Activated CD4-positive, alpha-beta T cell treated with anti-CD3 and anti-CD28 coated beads, Interleukin-2, amount 10 ng/mL, durations not matched to agents 24 days and 14 days (primary cell): ENCODE measurements at places on chromosomes 1 and 21. TPM values are rescaled to one million over a fixed set of nuclear protein-coding genes. Genes with fewer than 3 reads are reported as not detected.

DNA sequence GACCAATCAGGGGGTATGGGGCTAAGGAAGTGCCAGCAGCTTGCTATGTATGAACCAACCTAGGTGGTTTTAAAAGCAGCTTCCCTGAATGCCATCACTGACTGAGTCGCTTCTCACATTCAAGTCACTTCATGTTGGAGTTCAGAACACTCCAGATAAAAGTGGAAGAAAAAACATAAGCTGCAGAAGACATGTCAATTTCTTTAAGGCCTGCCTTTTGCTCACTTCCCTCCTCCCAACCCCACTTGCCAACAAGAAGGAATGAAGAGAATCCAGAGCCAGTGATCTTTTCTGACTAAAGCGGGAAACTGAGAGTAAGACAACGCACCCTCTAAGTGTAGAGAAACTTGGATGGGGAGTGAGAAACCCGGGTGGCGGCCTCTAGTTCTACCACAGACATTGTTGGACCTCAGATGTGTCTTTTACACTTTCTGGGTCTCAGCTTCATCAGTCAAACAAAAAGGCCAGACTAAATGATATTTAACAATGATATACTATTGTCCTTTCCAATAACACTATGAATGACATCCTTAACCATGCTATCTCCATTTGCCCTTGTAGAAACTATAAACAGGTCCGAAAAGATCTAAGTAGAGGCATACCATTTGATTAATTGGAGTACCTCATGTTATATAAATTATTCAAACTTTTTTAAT lies 54.1 kb downstream of the LUZP1 start:
- H3K27ac ChIP-seq: no peak overlapping the region
- no peak for DNase-seq
- no peak overlapping the region for H3K4me3 ChIP-seq

DNA sequence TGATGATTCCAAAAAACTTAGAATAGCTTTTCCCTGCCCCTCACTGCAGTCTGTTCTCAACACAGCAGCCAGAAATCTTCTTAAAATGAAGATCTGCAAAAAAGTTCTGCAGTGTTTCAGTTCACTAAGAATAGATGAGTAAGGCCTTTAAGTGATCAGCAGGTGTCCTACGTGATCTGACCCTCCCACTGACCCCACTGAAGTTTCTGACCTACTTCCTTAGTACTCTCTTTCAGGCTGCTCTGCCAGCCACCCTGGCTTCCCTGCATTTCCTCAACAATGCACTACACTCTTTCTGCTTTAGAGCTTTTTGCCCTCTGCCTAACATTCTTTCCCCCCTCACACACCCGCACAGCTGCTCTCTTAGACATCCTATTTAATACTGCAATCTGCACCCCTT lies 182.5 kb downstream of the AKT3 start:
- H3K4me3 ChIP-seq: no peak overlapping the region
- no peaks in the 10 kb centered on the region for H3K27me3 ChIP-seq
- peaks cover 2% of the 10 kb centered on the region for H3K4me1 ChIP-seq

DNA sequence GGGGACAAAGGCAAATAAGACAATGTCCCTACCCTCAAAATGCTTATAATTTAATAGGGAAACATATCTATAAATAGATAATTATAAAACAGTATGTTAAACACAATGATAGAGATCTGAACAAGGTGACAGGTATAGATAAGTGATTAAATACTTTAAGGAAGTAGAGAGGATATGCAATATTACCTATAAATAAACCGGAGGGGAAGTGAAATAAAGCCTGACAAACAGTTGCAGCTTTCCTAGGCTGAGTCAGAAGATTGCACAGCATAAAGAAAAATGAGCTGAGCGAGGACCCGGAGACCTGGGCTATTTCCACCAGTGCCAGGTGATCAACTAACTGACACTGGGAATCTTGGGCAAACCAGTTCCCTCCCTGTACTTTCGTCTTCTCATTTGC lies 11.5 kb upstream of the PSRC1 start:
- peaks cover 6% of the 10 kb centered on the region for H3K4me1 ChIP-seq
- DNase-seq: no peak
- no peak overlapping the region for H3K4me3 ChIP-seq
- no peak overlapping the region for H3K27ac ChIP-seq
- peaks cover 18% of the 10 kb centered on the region for H3K27me3 ChIP-seq

GRCh38 chr1:172630056-172630818 lies 28.7 kb upstream of the FASLG start:
- DNase-seq: no peak
- no peaks in the 10 kb centered on the region for H3K36me3 ChIP-seq
- peak overlapping the region; percentile 43 for H3K27ac ChIP-seq
- H3K27me3 ChIP-seq: peaks cover 13% of the 10 kb centered on the region

DNA sequence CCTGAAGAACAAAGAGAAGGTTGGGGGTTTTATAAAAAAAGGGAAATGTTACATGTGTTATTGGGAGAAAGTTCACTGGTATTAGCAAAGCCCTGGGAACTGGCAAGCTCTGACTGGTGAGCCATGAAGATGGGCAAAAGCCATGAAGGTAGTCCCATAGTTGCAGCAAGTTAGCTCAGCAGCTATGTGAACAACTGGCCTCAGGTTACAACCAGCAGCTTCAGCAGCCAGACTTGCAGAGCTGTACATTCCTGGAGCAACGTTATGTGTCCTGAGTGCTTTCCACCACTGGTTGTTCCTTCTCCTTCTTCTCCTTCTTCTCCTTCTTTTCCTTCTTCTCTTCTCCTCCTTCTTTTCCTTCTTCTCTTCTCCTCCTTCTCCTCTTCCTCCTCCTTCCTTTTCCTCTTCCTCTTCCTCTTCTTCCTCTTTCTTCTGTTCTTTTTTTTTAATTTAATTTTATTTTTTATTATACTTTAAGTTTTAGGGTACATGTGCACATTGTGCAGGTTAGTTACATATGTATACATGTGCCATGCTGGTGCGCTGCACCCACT lies 56.1 kb upstream of the TLR5 start:
- H3K4me1 ChIP-seq: peaks cover 2% of the 10 kb centered on the region
- peaks cover 2% of the 10 kb centered on the region for H3K27me3 ChIP-seq
- H3K36me3 ChIP-seq: no peaks in the 10 kb centered on the region
- DNase-seq: no peak

Gene PODN
- total RNA-seq: not detected in 2 replicates

DNA sequence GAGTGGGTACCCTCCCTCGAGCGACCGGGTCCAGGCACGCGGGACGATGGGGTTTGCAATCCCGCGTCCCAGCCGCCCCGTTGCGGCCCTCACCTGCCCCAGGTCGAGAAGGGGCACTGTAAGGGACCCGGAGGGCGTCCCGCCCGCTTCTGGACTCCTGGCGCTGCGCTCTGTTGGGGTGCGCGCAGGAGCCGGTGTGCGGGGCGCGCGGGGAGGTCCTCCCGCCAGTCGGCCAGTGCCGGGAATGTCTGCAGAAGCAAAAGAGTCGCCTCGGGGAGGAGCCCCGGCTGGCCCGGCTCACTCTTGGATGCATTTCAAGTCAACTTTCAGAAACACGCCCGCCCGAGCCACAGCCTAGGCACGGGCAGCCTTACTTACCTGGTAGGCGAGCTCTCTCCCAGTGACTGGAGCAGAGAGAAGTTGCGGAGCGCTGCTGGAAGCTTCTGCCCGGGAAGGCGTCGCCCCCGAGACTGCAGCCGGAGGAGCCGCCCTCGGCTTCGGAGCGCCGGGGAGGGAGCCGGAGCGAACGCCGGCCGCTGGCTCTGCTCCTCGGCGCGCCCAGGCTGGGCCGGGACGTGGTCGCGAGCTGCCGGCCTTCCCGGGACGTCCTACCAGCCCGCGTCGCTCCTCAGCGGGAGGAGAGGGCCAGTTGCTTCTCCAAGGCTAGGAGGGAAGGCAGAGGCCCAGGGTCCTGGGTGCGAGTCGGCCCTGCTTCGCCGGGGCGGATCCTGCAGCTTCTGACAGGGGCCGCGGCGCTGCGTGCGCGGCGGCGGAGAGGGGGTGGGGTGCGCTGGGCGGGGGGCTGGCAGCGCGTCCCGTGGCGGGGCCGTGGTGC lies at the start of gene LMX1A:
LMX1A (minus strand) TSS at position 739 of the 835 bp plus-strand sequence. CDS start 1,156 bp downstream, outside the sequence.
- no peak within 1 kb of the TSS for H3K27ac ChIP-seq
- DNase-seq: no peak
- H3K36me3 ChIP-seq: no peaks in the 10 kb centered on the region
- H3K4me1 ChIP-seq: no peaks in the 10 kb centered on the region

DNA sequence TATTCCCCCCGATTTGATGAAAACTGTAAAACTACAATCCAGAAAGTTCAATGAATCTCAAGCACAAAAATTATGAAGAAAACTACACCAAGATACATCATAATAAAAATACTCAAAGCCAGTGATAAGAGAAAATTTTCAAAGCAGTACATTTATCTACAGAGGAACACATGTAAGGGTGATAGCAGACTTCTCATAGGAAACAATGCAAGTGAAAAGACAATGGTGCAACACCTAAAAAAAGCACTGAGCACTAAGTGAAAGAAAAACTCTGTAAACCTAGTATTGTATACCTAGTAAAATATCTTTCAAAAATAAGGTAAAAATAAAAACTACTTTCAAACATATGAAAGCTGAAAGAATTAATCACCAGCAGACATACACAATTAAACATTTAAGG lies 76.1 kb upstream of the IRF2BP2 start:
- no peak for DNase-seq
- H3K27ac ChIP-seq: no peak overlapping the region

Gene PAQR6
- total RNA-seq: 4.2 and 4.6 TPM in 2 replicates

DNA sequence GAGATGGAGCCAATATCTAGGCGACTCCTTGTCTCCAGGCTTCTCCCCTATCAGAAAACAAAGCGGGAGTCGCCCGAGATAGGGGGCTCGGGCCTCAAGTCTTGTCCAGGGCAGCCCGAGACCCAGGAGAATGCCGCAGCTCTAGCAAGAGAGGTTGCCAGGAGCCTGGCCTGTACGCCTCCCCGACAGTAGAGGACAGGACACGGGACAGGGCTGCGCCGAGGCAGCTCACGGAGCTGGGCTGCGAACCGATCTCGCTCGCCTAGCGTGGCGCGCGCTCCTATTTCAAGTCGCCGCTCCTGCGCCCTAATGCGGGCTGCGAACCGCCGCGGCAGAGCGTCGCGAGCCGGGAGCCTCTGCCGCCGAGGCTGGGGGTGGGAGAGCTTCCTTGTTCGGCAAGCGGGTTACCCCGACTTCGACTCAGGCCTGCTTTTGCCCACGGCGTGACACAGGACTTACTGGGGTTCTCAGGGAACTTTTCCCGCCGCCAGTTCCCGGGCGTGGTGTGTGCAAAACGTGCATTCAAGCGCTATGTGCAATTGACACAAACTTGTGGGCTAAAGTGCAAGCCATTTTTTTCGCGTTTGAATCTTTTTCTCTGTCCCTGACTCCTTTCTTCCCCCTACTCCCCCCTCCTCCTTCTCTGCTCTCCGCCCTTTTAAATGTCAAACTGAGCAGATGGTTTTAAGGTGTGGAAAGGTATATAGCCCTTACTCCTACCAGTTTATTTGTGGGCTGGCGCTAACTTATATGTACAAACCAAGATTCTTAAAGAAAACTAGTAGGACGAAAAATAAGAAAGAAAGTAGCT lies 2.4 kb upstream of the PROX1 start:
- H3K4me1 ChIP-seq: peaks cover 29% of the 10 kb centered on the region
- peaks cover 10% of the 10 kb centered on the region for H3K36me3 ChIP-seq
- peak; percentile 65 for DNase-seq
- peaks cover 88% of the 10 kb centered on the region for H3K27me3 ChIP-seq

Gene NPPA
- not detected in 2 replicates for total RNA-seq

GRCh38 chr1:162069334-162070093 lies at the start of gene NOS1AP:
Gene NOS1AP (plus strand): TSS chr1:162069691. CDS start chr1:162070178, 487 bp downstream.
- peaks cover 63% of the 10 kb centered on the region for H3K27me3 ChIP-seq
- H3K36me3 ChIP-seq: no peaks in the 10 kb centered on the region
- peak within 1 kb of the TSS; percentile 81 for H3K4me3 ChIP-seq
- peaks cover 14% of the 10 kb centered on the region for H3K4me1 ChIP-seq
- peak; percentile 94 for DNase-seq

Gene TMOD4
- total RNA-seq: 1.3 and 1.8 TPM in 2 replicates

- no peaks in the 10 kb centered on the region for H3K4me1 ChIP-seq
- no peak for DNase-seq
- no peaks in the 10 kb centered on the region for H3K27me3 ChIP-seq
- H3K4me3 ChIP-seq: no peak overlapping the region
- no peaks in the 10 kb centered on the region for H3K36me3 ChIP-seq
These were observed 13.6 kb downstream of the RIPK4 start for GRCh38 chr21:41753006-41753898.

Gene NR5A2
- not detected in 2 replicates for total RNA-seq

Gene FNDC5
- total RNA-seq: not detected in 2 replicates

Gene APCS
- total RNA-seq: not detected in 2 replicates

DNA sequence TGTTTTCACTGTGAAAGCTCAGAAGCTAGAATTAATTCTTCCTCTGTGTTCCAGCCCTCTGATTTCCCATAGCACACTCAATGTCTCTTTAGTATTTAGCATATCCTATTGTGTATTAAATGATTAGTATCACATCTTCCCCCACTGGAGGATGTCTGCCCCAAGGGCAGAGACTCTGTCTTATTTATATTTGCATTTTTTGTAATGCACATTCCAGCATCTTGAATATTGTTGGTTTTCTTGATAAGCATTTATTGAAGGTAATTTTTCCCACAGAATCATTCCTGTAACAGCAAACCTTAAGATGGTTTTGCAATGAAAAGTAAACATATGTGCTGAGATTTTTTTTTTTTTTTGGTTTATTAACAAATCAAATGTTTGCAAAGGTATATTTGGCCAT lies 34.1 kb downstream of the CENPF start:
- H3K27me3 ChIP-seq: no peaks in the 10 kb centered on the region
- no peak overlapping the region for H3K27ac ChIP-seq
- peaks cover 57% of the 10 kb centered on the region for H3K36me3 ChIP-seq
- no peak overlapping the region for H3K4me3 ChIP-seq

DNA sequence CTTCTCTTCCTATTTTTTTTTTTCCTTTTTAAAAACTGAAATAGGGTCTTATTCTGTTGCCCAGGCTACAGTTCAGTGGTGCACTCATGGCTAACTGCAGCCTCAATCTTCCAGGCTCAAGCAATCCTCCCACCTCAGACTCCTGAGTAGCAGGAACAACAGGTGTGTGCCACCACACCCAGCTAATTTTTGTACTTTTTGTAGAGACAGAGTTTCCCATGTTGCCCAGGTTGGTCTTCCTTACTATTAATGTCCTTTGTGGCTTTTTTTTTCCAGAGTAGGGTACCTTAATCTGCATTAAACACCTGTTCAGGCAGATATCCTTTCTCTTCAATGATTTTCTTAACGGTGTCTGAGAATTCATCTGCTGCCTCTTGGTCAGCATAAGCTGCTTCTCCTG lies 4.3 kb upstream of the KTI12 start:
- H3K4me3 ChIP-seq: no peak overlapping the region
- no peak overlapping the region for H3K27ac ChIP-seq
- no peak for DNase-seq

GRCh38 chr1:22893292-22893691 lies 79.4 kb downstream of the LACTBL1 start:
- H3K27me3 ChIP-seq: peaks cover 7% of the 10 kb centered on the region
- H3K4me1 ChIP-seq: no peaks in the 10 kb centered on the region
- no peak overlapping the region for H3K27ac ChIP-seq
- no peak for DNase-seq
- H3K4me3 ChIP-seq: no peak overlapping the region

- peaks cover 28% of the 10 kb centered on the region for H3K4me1 ChIP-seq
- peak; percentile 88 for DNase-seq
- H3K4me3 ChIP-seq: no peak overlapping the region
- no peak overlapping the region for H3K27ac ChIP-seq
- no peaks in the 10 kb centered on the region for H3K36me3 ChIP-seq
These were observed 36.2 kb upstream of the BTG2 start for GRCh38 chr1:203268901-203269653.
